ENCODE measurements at places on chromosomes 4 and X.

DNA sequence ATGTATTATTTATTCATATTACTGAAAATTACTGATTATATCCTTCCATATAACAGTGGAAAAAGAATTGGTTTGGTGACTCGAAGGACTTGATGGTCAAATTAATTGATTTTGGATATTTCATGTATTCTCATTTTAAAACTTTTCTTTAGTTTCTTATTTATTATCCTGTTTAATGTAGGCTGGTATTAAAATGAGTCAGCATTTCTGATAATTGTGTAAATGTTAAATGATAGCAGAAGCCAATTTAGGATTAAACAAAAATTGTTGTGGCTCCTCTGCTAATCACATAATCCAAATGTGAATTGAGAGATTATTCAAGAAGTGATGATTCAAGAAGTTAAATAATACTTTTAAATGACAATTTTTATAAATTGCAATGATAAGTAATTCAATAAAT is 38.7 kb downstream of the PDLIM5 start:
- DNase-seq = no peak

DNA sequence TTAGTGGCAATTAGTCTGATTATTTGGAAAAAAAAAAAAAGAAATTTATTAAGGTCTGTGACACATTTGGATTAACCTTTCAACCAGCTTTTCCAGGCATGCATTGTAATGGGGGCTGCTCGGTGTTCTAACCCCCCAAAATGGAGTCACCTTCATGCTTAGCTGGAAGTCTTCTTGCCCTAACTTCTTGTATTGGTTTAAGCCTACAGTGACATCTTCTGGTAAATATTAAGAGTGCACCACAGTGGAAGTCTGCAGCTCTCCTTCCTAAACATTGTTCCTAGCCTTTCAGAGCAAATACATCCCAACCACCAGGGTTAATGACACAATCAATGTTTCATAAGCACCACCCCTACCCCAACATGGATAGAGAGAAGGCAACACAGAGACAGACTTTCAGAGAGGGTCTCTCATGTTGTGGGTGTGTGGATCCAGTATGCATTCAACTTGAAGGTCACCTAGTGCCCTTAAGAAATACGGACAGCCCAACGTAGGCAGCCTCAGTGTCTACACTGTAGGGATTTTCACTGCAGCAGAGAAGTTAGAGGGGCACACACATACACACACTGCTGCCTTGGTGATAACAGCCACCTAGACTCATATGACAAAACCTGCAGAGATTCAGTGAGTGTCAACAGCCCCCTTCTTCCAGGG is 142.9 kb upstream of the MBNL3 start:
- no peak for DNase-seq

DNA sequence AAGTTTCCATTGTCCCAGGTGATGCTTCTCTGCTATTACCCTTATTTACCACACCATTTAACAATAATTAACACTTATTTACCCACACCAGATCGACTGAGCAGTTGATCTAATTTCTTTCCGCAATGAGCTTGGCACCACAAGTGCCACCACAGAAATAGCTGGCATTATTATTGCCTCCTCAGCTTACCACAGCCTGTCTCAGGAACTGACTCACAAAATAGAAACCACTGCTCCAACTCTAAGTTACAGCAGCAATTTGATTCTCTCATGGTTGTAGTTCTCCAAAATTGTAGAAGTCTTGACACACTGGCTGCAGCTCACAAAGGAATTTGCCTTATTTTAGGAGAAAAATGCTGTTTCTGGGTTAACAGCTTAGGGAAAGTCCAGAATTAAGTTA is 22.5 kb downstream of the ZNF721 start:
- DNase-seq = no peak

DNA sequence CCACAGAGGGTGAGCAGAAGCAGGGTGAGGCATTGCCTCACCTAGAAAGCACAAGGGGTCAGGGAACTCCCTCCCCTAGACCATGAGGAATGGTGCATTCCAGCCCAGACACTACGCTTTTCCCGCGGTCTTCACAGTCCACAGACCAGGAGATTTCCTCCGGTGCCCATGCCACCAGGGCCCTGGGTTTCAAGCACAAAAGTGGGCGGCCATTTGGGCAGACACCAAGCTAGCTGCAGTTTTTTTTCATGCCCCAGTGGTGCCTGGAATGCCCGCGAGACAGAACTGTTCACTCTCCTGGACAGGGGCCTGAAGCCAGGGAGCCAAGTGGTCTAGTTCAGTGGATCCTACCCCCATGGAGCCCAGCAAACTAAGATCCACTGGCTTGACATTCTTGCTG is 12.8 kb downstream of the NAP1L3 start:
- DNase-seq = no peak

- DNase-seq = no peak
These were observed 69.3 kb upstream of the ANXA3 start for GRCh38 chr4:78482281-78482680.

DNA sequence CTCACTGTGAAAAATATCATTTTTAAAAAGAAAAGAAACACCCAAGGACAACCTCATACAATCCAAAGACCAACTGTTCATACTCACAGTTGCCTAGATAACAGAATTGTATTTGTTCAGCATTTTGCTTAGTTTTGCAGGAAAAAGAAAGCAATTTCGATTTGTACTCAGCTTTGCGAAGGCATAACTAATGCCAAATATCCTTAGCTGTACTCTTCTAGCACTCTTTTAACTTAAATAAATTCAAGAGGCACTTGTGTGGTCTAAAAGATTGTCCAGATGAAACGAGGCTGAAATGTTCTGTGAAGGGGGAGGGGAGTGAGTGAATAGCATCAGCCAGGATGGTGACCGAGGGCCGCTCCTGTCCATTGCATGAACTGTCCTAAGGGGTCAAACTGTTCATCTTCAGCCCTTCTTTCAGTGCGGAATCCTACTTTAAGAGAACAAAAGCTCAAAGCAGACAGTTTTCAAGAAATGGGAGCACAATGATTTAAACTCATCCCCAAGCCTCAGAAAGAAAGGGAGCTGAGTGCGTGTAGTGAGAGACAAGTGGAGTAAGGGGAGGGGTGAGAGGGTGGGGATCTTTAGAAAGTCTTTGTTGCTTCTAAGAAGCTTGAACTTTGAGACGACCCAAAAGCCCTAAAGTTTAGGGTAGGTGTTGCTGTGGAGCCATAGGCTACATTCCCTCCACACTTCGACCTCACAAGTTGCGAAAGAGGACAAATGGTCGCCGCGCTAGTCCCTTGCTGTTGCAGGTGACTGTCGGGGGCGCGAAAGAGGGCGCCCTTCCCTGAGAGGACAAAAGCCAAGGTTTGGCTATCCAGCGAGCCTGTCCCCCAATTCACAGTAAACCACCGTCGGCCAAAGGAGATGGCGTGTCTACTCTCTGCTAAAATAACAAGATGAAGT is 4.0 kb upstream of the NEUROG2 start:
- DNase-seq = no peak

- no peak for DNase-seq
These were observed 314.5 kb upstream of the HS3ST1 start for GRCh38 chr4:11743236-11743635.

GRCh38 chr4:145618210-145618931 is 814 bp upstream of the MMAA start:
- no peak for DNase-seq

- no peak for DNase-seq
These were observed 28.6 kb upstream of the FAM193A start for GRCh38 chr4:2507855-2508254.

DNA sequence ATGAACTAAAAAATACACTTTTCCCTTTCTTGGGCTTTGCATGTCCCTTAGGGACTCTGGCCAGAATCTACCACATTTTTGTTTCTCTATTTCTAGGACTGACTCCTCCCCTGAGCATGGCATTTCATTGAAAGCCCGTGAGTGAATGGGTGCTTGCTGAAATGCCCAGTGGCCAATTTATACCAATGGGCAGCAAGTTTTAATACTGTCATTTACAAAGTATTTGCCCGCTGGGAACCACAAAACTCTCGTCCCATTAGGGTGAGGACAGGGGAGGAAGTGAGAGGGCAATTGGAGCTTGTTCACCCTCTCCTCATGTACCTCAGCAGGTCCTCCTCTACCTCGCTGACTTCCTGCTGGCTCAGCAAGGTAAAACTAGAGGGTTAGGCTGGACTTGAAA is 1.1 kb downstream of the SRPX2 start:
- no peak for DNase-seq

- DNase-seq = no peak
These were observed 313.6 kb upstream of the RASGEF1B start for GRCh38 chr4:81785338-81785737.

- DNase-seq = no peak
These were observed 16.6 kb upstream of the PTCHD1 start for GRCh38 chrX:23317799-23318724.

DNA sequence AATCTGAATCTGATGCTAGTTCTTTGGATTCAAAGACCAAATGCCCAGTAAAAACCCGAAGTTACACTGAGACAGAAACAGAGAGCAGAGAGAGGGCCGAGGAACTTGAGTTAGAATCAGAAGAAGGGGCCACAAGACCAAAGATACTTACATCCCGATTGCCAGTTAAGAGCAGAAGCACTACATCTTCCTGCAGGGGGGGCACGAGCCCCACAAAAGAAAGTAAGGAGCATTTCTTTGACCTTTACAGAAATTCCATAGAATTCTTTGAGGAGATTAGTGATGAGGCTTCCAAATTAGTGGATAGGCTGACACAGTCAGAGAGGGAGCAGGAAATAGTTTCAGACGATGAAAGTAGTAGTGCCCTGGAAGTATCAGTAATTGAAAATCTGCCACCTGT is 309.3 kb downstream of the ANK2 start:
- no peak for DNase-seq

DNA sequence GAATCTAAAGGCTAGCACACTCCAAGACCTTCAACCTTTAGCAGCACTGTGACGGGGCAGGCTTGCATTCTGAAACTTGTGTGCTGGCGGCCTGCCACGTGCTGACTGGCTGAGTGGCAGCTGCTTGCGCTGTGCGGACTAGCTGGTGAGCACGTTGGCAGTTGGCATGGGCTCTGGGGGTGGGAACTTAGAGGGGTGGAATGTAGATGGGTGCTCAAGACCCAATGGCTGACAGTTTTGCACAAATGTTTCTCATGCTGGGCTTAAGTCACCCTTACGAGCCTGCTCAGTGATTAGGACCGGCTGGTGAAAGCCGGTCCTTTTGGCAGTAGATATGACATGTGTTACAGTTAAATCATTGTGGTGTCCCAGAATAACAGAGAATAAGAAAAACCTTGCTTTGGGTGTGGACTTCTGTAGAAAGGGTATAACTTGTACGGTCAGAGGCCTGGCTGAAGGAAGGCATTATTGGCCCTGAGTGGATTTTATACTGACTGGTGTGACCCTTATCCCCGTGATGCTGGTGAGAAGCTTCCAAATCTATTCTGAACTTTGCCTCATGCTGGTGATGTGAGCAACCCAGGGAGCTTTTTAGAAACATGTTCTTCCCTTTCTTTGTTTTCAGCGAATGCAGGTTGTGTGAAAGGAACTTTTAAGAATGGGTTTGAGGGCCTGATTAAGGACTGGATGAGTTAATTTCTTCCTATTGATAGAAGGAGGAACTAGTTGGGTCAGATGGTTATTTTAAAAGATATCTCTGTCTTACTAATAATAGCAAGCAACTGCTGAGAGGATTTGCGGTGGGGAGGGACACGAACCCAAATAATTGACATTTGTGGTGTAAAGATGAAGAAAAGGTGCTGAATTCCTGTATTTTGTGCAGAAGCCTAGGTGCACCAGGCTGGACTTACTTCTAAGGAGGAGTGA is 107.4 kb upstream of the SLC4A4 start:
- DNase-seq = no peak

GRCh38 chrX:137431693-137432488 is 134.0 kb upstream of the ZIC3 start:
- no peak for DNase-seq

DNA sequence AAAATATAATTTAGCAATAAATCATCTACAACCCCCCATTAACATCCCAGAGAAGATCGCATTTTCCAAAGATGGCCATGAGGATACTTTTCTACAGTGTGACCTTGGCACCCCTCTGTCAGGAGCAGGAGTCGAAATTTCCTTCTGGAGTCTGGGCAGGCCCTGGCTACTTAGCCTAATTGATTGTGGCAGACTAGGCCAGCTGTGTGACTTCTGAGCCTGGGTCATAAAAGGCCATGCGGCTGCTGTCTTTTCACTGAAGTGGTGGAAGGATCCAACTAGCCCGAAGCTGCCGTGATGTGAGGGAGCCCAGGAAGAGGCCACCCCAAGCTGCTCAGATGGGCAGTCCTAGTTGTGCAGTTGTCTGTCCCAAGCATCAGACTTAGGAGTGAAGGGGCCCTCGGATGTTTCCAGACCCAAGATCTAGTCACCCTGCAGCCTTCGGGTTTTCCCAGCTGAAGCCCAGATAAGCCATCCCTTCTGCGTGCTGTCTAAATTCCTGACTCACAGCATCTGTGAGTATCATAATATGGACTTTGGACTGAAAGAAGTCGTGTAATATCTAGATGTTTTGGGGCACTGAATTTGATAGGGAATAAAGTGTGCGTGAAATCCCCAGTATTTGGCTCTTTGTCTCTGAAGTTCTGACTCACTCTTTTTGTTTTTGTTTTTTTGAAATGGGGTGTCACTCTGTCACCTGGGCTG is 21.0 kb downstream of the PDK3 start:
- DNase-seq = no peak

DNA sequence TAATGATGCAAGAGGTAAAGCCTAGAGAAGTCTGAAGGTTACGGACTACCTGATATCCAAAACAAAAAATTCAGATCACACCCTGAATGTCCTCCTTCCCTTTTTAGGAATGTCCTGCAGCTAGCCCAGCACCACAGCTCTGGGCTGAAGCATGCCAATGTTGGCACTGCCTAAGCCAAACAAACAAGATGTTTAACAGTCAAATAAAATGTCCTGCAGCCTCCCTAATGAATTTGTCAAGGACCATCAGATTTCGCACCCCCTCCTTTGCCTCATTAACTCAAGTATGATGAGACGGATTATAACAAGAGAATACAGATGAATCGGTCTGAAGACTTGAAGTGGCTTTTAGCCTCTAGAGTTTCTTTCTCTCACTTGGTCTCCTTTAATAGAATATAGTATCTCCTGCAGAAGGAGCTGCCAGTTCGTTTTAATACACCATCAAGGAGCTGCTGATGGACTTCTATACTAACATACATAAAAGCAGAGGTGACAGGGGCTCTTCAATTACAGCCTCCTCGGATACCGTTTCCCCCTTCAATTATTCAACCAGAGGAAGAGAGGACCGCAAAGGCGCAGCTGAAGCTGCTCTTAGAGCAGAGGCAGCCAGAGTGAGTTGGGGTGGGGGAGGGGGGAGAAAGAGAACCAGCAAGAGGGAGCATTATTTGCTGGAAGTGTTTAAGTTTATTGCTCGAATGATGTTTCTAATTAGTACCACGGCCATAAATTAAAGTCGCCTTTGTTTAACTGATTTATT is 3.0 kb upstream of the MAB21L2 start:
- DNase-seq = no peak

Measured in GM18507 (cell line).